ENCODE measurements at places on chromosomes 3 and 15. TPM values are rescaled to one million over a fixed set of nuclear protein-coding genes. Genes with fewer than 3 reads are reported as not detected.

GRCh38 chr15:82832601-82833361 is 23.4 kb downstream of the WHAMM start:
- DNase-seq, result peak; percentile 76

Gene CACNA1D
- not detected for total RNA-seq

- no peak for DNase-seq
These were observed 51.0 kb downstream of the ATP8B4 start for GRCh38 chr15:50068016-50068415.

DNA sequence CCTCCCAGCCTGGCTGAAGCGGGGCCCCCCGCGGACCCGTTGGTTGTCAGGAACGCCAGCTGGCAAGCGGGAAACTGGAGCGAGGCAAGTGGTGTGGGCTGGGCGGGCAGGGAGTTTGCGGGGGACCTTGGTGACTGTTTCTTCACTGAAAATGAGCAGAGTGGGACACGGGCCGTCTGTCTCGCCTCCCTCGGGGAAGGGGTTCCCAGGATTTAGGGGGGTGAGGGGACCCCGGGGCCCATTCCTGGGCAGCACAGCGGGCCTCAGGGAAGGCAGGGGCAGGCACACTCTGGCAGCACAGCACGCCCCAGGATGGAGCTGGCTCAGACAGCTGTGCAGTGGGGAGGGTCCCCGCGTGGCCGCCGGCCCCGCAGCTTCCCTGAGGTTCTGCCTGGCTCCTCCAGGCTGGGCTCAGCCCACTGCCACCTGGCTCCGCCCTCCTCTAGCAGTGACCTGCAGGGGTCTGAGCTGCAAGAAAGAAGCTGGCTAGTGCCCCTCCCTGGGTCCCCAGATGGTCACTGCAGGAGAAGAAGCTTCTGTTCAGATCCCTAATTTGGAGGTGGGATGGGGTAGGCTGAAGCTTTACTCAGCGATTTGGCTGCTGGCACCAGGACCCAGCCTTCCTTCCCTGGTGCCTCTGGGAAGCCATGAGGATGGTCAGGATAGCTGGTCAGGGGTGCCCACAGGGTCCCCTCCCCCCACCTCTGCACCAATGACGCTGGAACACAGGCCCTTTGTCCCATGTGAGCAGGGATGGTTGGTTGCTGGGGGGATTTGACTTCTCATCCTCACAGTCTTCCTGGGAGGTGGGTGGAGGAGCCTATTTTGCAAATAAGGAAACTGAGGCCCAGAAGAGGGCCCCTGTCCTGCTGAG is 90.4 kb downstream of the TBC1D2B start:
- no peak for DNase-seq

- no peak for DNase-seq
These were observed 40.9 kb upstream of the CCR2 start for GRCh38 chr3:46312991-46313390.

DNA sequence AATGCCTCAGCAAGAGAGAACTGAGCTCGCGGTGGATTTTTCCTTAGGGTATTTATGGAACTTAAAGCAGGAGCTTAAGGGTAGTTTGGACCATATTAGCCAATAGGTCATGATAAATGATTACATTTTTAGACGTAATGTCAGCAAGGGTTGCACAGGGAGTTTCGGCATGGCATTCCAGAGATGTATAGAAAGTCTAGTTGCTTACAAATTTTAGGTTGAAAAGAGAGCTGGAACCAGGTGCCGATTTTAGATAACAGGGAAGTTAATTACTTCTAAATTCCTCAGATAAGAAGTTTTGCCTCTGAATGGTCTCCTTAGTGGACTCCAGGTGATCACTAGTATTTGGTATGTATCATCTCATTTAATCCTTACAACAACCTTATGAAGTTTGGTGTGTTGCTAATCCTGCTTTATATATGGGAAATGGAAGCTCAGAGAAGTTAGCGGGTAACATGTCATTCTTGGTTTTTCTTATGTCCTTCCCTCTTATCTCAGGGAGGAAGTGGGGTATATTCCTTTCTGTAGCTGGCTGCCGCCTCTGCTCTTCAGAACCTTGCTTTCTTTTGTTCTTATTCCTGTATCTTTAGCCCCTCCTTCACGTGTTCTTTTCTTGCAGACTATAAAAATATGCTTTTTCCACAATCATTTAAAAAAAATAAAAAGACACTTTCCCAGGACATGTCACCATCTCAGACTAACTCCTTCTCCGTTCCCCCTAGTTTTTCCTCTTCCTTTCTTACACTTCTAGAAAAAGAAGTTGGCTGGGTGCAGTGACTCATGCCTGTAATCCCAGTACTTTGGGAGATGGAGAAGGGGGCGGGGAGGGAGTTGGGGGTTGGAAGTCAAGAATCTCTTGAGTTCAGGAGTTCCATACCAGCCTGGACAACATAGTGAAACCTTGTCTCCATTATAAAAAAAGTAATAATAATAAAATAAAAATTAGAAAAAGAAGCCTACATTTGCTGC is 25.7 kb downstream of the IQGAP1 start:
- no peak for DNase-seq

GRCh38 chr3:193688834-193689714 is 96.1 kb downstream of the OPA1 start:
- DNase-seq, result no peak

GRCh38 chr15:68126396-68126795 is 72.3 kb downstream of the PIAS1 start:
- no peak for DNase-seq

DNA sequence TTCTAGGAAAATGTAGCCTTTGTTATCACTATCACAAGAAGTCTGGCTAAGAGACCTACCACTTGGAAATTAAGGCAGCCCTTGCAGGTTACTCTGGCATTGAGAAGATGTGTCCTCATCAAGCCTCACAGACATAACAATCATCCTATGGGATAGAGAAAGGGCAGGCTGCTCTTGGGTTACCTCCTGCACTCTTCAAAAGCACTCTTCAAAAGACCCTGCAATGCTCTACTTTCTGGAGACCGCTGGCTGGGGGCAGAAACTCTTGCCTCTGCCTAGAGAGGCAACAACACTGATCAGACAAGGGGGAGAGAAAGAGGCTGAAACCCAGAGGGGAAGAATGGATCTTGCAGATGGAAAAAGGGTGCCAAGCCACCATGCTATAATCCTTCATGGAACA is 127.9 kb upstream of the BNIP2 start:
- DNase-seq, result no peak

- no peak for DNase-seq
These were observed 17.3 kb downstream of the MTMR10 start for GRCh38 chr15:30974112-30974511.

Gene GUCA1C
- not detected for total RNA-seq

DNA sequence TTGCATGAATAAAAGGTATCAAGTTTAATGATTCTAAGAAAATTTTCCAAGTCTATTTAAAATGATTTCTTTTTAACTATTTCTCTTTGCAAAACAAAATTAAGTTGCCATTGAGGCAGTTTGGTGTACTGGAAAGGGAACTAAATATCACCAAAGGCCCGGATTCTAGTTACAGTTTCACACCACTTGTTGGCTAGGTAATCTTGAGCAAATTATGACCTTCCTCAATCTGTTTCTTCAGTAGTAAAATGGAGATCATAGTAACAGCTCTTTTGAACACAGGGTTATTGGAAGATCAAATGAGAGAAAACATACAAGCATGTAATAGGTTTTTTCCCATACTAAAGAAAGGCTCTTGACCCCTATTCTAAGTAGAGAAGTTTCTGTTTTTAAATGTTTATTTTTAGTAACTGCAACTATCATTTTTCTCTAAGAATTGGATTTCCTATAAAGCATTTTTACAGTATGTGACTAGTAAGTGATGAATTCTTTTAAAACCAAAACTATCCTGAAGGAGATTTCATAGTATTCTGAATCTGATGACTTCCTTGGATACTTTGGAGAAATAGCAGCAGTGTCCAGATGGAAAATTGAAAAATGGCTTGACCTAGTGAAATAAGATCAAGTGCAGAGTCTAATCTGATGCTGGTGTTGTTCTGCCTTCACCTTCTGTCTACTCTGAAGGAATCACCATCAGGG is 15.7 kb downstream of the SCAANT1 start:
- no peak for DNase-seq

GRCh38 chr3:3712971-3713370 is 86.3 kb upstream of the LRRN1 start:
- no peak for DNase-seq

DNA sequence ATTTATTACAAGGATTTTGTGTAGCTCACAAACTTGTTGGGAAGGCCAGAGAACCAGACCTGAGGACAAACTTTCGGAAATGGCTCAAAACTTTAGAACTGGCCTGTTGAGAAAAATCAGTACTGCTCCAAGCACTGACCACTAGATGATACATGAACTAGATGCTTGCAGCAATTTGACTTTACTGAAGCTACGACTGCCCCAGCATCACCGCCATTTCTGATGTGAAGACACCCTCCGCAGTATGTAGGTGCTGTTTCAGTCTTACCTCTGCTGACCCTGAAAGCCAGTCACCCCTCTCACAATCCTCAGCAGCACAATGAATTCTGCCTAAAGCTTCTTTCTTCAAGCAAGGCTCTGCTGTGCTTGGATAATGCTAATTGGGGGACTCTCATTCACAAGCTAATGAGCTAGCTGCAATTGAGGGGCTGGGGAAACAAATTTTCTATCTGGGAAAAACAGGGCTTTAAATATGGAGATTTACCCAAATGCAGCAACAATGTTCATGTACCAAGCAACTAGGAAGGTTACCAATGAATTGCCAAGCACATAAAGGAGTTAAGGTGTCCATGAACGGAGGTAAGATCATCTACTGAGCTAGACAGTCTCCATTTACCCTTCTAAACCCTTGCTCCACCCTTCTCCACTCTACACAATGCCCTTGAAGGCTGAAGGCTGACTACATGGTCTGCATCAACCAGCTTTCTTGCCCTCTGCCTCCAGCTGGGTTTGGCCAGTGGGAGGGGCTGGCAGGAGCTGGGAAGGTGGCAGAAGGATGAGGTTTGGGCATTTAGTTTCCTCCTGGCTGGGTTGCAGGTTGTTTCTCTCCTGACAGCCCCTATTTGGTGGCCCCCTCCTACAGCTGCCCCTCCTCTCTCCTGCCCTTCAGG is 53.2 kb upstream of the FSTL1 start:
- no peak for DNase-seq

Gene COL6A6
- total RNA-seq, result not detected

Gene CLSTN2
- total RNA-seq, result not detected

- no peak for DNase-seq
These were observed 785.4 kb upstream of the ROBO1 start for GRCh38 chr3:80553211-80553610.

GRCh38 chr3:51968883-51969678 is 1.8 kb upstream of the PCBP4 start:
- no peak for DNase-seq

Gene TERC
- 29.0 TPM for total RNA-seq

GRCh38 chr15:60395276-60396011 is 2.3 kb downstream of the ANXA2 start:
- DNase-seq, result no peak

DNA sequence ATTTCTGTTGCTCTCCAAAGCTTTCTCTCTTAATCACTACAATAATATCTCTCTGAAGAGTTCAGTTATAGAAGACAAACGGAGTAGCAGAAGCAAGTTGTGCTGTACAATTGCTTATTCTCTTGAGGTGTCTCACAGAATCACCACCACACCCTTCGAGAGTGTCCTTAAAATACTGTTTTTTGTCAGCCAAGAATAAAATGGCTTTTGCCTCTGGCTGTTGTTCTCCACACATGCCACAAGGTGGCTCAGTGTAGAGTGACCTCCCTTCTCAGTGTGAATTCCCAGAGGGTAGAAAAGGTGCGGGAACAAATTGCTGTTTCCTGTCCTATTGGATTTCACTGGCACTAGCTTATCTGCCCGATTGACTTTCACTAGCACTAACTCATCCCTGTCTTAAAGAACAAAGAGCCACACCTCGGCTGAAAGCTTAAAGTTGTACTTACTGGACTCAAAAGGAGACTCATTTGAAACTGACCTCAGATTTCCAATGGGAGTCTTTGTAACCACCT is 134.2 kb upstream of the SATB1 start:
- DNase-seq, result peak; percentile 32

Gene ZDHHC19
- not detected for total RNA-seq

DNA sequence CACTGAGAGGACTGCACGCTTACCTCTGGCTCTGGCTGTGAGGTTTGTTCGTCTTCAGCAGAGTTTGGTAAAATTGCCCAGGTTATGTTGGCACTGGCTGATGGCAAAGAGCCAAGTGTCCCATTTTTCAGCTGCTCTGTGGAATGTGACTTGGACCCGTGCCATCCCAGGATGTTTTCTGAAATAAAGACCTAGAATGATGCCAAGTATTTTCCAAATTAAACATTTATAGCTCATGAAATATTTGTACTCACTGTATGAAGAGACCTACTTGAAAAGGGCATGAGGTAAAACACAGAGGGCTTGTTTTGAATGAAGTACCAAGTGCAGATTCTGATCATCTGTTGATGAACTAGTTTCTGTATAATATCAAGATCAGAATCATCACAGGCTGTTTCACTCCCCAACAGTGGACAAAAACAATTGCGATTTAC is 200.5 kb downstream of the STT3B start:
- no peak for DNase-seq

Gene MAP1A
- total RNA-seq, result 0.86 TPM

GRCh38 chr15:22224241-22224671 is 143.9 kb downstream of the OR4M2 start:
- DNase-seq, result no peak

DNA sequence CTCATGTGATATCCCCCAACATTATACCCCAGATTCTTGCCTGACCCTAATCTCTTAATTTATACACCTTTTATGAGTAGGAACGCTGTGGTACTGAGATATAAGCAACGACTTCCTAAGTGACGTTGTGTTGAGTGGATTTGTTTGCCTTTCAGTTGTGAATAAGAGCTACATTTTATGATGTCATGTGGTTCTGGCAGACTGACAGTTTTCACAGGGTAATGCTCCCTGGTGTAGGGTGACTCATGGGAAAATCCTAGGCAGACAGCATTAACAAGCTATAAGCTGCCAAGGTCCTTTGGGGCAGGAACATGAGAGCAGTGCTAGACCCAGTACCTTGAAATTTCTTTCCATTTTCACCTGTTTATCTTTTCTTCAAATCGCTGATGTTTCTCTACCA is 11.2 kb downstream of the C3orf52 start:
- peak; percentile 42 for DNase-seq

Gene GJD2
- not detected for total RNA-seq

DNA sequence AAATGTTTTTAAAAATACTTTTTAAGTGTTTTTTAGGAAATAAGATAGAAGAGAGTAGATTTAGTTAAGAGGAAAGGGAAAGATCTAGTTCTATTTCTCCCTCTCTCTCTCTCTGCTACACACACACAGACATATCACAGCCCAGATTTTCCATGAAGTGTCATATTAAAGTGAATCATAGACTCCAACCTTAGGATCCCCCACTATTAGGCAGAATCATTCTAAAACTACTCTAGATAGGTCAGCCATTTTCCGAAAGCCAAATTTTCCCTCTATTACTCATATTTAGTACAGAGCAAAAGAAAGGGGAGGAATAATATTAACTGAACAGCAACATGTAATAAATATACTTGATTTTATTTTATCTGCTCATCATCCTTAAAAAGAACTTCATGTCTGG is 45.1 kb upstream of the RSL24D1 start:
- no peak for DNase-seq

DNA sequence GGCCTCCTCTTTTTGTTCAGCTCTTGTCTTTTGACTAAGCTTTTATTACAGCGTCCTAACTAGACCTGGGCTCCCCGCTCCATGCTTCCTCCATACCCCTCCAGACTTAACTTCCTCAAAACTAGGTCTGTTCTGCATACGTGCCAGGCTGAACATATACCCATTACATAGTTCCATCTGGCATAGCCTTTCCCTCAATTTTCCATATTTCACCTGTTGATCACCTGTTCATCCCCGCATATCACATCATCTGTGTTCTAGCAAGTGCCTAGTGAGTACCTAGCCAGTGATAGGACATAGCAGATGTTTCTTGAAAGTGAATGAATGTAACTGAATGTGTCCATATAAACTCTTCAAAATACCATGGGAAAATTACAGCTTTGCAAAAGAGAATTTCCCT is 36.0 kb downstream of the PARP14 start:
- DNase-seq, result no peak

Gene GPR62
- not detected for total RNA-seq
